ENCODE measurements at places on chromosomes 12 and 14.

DNA sequence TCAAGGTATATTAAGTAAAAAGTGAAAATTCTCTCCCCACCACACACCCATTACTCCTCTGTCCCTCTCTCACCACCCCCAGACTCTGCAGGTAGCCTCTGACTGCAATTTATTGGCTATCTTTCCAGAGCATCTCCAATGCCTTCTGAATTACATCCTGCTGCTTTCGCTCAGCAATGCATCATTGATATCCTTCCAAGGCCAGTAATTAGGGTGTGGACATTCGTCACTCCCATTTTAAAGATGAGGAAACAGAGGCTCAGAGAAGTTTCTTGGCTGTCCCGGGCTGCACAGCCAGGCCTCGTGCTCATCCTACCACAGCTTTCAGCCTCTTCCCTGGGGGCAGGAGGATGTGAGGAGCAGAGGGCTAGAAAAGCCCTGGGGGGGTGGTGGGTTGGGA, 23.6 kb upstream of the PGF start:
- no peak for DNase-seq

DNA sequence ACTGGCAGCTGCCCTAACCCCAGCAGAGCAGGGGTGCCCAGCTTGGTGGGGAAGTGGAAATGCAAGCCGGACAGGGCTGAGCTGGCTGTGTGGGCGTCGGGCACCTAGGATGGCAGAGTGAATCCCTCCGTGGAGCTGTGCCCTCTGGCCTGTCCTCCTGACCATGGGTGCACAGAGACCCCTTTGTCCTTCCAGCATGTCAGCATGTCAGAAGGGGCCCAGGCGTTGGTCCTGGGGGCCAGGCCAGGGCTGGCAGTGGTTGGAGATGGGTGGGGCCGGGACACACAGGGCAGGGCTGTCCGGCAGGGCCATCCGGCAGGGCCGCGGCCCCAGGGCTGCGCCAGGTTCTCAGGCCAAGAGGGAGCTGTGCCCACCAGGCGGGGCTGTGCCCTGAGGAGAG, 8.8 kb upstream of the TEX22 start:
- DNase-seq = no peak

GRCh38 chr12:101527682-101528081, 52.5 kb downstream of the SPIC start:
- no peak for DNase-seq

DNA sequence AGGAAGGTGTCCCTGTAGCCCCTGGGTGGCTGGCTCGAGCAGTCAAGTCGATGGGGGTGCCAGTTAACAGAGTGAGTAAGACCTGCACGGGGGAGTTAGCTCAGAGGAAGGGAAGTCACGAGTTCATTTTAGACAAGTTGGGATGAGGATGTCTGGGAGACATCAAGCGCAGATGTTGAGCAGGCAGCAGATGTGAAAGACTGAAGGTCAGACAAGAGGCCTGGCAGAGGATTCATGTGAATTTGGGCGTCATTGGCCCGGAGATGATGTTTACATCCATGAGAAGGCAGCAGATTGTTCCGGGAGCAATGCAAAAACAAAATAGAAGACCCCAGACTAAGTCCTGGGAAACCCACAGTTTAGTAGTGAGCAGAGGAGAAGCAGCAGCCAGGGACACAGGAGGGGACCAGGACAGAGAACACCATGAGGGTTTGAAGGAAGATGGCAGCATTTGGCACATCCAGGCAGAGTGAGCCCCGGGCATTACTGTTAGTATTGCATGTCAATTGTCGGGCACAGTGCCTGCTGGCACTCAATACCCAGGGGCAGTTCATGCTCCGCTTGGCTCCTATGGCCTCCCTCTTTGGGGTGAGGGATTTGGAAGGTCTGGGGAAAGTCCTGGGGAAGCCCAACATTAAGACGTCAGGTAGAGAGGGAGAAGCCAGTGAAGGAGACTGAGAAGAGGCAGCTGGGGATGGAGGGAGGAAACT, 15.1 kb downstream of the LTBP2 start:
- no peak for DNase-seq

GRCh38 chr14:19902409-19902808, 18.0 kb upstream of the OR4K5 start:
- DNase-seq = no peak

DNA sequence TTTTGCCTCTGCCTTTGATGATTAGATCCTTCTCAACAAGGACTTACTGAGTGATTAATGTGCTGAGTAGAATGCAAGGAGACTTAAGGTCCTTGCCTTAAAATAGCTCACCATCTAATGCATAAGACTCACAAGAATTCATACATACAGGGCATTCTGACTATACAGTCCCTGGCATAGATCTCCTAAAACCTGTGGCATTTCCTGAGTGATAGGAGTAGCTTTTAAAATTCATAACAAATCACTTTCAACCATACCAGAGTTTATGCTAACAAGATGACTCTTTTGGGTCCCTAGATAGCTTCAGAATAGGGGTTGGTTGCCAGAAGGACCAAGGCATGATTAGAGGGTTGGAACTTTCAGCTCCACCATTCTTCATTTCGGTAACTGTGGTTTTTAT, 48.8 kb downstream of the STXBP6 start:
- no peak for DNase-seq

DNA sequence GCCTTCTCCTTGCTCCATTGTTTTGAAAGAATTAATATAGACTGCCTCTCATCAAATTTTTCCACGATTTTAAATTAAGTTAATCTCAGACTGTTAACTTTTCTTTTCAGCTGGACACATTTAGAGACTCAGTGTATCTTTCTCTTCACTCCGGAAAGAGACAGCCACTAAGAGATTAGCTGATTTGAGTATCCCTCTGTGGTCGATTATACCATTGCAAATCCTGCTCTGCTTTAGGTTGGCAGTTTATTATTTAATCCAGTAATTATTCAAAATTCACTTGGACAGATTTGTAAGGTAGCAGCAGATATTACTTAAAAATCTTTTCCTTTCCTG, 588 bp upstream of the TWF1 start:
- DNase-seq = no peak

DNA sequence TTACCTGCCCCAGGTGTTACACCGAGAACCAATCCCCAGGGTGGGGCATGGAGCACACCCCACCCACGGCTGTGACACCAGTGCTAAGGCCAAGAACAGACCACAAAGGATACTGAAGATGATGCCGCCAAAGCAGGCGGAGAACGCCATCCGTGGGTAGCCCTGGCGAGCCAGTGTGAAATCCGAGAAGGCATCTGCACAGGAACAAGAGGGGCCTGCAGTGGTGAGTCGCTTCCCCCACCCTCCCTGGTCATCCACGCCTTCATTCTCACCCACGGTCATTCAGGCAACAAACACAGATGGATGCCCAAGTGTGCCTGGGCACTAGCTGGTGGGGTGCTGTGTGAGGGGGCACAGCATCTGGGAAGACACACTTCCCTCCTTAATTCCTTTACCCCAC, 28.5 kb downstream of the SLC8B1 start:
- no peak for DNase-seq

All from stimulated activated CD8-positive, alpha-beta memory T cell treated with anti-CD3 and anti-CD28 coated beads, Interleukin-12 subunit alpha, Interleukin-12 subunit beta, amount 100 ng/mL, for 1 hour (primary cell).